ENCODE measurements at places on chromosomes 13 and 19.

GRCh38 chr13:43315522-43315921 lies 292.1 kb downstream of the DNAJC15 start:
- DNase-seq: no peak

- DNase-seq: no peak
Observed at GRCh38 chr13:112726016-112726767, 36.4 kb downstream of the ATP11A start.

DNA sequence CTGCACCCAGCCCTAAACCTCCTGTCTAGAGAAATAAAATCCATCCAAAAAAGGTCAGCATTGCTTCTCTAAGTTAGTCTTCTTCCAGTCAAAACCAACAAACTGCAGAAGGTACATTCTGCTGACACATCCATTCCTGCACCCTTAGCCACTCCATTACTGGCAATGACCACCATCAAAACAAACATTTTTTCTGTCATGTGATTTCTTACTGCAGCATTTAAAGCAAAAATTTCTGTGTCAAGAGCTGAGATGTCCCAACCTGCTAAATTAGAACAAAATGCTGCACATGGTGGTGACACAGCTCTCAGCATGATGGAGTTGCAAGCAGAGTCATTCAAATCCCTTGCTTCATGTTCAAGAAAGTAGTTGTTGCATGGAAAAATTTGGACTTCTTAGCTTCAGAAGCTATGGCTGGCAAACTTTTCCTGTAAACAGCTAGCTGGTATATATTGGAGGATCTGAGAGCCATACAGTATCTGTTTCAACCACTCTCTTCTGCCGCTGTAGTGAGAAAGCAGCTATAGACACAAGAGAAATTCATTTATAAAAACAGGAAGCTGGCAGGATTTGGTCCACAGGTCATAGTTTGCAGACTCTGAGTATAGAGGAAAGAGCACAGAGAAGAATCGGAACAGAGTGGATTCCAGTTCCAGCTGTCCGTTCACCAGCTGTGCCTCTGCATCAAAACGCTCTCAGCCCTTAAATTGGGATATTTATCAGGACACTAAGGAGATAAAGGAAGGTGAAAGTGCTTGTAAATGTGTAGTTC lies 17.4 kb downstream of the RUBCNL start:
- DNase-seq: no peak

- no peak for DNase-seq
Observed at GRCh38 chr13:59744747-59745391, 418.9 kb downstream of the DIAPH3 start.

DNA sequence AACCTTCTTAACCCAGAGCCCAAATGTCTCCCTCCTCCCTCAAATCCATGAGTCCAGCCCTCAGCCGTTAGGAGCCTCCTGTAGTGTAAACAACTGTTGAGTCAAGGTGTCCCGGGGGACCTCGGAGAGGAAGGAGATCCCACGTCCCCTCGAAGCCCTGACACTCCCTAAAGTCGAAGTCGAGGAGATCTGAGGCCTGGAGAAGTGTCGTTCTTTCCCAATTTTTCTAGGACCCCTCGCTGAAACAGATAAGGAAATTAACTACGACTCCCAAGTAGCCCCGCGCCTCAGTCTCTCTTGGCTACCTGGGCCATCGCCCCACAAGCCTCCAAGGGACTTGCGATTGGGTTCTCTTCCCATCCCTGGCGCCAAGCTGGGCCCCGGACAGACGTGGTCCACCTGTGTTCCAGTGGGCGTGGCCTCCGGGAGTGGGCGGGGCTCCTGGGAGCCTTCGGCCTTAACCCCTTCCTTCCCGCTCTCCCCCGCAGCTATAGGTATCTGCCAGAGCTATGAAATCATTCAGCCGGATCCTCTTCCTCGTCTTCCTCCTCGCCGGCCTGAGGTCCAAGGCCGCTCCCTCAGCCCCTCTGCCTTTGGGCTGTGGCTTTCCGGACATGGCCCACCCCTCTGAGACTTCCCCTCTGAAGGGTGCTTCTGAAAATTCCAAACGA lies 869 bp downstream of the GFY start:
- peak; percentile 43 for DNase-seq

GRCh38 chr19:28686756-28687155 lies 526.2 kb downstream of the UQCRFS1 start:
- no peak for DNase-seq

GRCh38 chr19:44723299-44723951 lies 24.5 kb downstream of the CEACAM16 start:
- no peak for DNase-seq

- DNase-seq: no peak
Observed at GRCh38 chr19:51531349-51532315, at the start of gene SIGLEC6. Gene SIGLEC6 (minus strand): TSS chr19:51531670. CDS start chr19:51531648, 22 bp downstream.

- no peak for DNase-seq
Observed at GRCh38 chr19:15126131-15126910, 19.1 kb downstream of the SYDE1 start.

DNA sequence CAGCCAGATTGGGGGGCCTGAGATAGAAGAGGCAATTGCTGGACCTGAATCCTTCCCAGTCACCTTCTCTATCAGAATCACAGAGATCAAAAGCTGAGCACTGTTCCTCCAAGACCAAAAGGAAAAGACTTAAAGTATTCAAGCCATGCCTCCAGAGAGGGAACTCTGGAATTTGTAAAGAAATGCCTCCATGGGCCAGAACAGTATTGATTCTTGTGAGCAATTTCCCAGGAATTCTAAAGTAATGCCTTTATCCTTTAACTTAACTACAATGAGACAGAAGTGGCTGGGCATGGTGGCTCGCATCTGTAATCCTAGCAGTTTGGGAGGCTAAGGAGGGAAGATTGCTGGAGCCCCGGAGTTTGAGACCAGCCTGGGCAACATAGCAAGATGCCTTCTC lies 148.8 kb downstream of the FLT1 start:
- DNase-seq: no peak

GRCh38 chr13:48573213-48574007 lies 40.5 kb upstream of the RCBTB2 start:
- DNase-seq: no peak

- no peak for DNase-seq
Observed at GRCh38 chr13:106562301-106562700, 5.6 kb downstream of the ARGLU1 start.

DNA sequence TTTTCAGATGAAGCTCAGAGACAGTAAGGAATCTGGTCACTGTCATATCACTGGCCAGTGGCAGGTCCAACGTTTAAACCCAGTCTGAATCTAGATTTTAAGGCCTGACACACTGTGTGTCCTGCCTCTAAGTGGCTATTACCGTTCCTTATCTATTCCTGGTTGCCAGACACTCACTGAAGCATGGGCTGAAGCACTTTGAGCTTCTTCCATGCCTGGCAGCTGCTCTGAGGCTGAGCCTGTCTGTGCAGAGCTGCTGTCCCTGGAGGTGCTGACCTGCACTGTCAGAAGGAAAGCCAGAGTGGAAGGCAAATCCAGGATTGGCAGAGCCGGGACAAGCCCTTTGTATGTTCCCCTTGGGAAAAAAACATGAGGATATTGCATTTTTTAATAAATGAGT lies 109.2 kb upstream of the SLC7A1 start:
- DNase-seq: no peak

DNA sequence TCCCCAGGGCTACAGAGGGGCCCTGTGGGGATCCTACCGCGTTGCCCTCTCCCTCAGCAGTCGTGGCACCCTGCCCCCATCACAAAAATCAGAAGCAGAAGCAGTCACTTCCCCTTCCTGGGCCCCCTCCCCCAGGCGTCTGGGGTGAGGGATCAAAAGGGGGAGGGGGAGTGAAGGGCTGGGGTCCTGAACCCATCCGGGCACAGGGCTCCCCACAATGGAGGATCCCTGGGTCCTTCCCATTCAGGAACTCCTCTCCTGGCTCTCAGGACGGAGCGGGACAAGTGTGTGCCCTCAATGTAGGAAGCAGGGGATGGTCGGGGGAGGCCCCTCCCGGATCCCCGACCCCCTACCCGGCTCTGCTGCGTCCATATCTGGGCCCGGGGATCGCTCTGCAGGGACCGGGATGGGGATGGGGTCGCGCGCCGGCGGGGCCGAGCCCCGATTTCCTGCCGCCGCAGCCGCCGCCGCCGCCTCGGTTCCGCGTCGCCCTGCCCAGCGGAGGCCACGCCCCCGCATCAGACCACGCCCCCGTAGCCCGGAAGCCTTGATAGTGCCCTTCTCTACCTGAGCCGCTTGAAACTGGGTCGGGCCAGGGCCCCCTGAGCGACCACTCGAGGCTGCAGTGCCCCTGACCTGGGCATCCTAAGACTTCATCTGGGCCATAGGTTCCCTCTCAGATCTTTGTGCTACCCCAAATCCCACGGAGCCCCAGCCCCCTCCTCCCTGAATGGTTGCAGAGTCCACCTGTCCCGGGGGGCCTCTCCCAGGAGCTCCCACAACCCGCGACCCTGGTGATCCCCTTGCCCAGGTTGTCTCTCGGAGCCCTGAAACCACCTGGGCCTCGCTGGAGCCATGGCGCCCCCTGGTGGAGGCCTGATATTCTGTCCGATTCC lies at the start of gene GMIP:
Gene GMIP, minus strand, starts transcription at position 500 of the 896 bp plus-strand sequence. Its CDS starts 128 bp downstream, at position 372.
- DNase-seq: peak; percentile 89

- DNase-seq: no peak
Observed at GRCh38 chr13:33057019-33057780, 41.0 kb downstream of the KL start.
